Spleen (tissue), 13 donors: ENCODE measurements at places on chromosomes 2 and 18. TPM values are rescaled to one million over a fixed set of nuclear protein-coding genes. Genes with fewer than 3 reads are reported as not detected.

- DNase-seq = no peak
Observed at GRCh38 chr2:17614174-17614930, 73.9 kb downstream of the VSNL1 start.

DNA sequence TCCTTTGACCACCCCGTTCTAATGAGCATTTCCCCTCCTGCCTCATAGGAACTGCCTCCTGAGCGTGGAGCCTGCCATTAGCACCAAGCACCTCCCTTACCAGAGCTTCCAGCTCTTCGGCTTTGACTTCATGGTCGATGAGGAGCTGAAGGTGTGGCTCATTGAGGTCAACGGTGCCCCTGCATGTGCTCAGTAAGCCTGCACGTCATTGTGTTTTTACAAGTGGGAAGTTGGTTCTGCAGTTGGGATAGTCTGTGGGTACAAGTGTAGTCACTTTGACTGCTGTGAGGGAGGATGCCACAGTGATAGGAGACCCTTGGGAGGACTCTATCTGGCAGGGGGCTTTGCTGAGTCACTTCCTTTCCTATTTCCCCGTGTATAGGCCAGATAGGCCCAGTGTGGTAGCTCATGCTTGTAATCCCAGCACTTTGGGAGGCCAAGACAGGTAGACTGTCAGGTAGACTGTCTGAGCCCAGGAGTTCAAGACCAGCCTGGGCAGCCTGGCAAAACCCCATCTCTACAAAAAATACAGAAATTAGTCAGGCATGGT is 22.0 kb upstream of the POLR1B start:
- no peak for DNase-seq

GRCh38 chr18:43279015-43279744 is 1.9 kb upstream of the SYT4 start:
- no peak for DNase-seq

DNA sequence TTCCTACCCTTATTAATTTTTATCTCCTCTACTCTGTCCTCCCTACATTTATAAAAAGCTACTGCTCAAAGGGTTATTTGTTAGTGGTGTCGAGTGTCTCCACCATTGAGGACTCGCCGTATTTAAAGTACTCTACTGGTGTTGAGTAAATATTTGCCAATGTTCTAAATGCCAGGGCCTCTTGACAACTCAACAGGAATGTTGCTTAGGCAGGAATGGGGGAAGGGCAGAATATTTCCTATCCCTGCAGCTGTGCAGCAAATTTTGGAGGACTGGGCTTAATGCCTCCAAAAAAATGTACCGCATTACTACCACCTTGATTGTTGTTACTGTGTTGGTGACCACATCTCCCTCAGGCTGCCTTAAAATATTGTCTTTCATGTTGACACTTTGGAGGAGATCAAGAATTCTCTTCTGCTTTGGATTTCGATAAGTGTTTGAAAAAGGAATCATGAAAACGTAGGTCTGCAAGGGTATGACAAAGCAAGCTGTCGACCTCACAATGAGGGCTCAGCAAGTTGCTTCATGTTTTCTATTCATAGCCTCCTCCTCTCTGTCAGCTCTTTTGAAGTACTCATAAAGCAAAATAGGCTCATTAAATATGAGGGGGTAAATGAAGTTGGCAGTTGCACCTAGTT is 84.3 kb downstream of the EFEMP1 start:
- DNase-seq = no peak

GRCh38 chr2:198084156-198084555 is 279.8 kb downstream of the PLCL1 start:
- DNase-seq = no peak

GRCh38 chr2:10620481-10620880 is 69.3 kb downstream of the NOL10 start:
- DNase-seq = no peak

DNA sequence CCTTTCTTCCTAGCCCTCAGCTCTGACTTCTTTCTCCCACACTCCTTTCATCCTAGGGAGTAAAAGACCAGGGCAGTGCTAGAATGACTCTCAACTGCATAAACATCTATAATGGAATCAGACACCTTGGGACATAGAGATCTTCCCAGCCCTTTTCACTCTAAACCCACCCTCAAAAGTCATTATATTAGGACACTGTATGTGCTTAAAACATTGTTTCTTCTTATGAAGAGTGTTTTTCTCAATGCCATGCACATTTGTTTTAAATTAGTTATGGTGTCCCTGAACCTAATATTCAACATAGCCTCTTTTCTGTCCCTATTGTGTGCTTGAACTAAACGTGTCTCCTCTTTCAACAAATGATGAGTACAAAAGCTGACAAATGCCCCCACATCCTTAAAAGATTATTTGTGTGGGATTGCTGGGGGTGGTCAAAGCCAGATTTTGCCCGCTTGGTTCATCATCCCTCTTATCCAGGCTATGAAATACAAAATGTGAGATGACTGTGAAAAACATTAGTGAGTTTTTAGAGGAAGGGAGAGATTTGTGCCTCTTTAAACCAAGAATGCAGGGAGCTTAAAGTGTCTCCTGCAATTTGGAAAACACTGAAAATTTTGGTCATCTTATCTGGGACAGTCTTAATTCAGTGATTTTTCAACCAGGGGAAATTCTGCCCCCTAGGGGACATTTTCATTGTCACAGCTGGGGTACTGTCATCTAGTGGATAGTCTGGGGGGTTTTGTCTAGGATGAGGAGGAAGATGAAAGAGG is 29.0 kb downstream of the SERPINB5 start:
- no peak for DNase-seq

- DNase-seq = no peak
Observed at GRCh38 chr2:178512484-178512883, 32.2 kb downstream of the PLEKHA3 start.

GRCh38 chr2:241975593-241976284 is 106.2 kb downstream of the RTP5 start:
- peak; percentile 37 for DNase-seq

DNA sequence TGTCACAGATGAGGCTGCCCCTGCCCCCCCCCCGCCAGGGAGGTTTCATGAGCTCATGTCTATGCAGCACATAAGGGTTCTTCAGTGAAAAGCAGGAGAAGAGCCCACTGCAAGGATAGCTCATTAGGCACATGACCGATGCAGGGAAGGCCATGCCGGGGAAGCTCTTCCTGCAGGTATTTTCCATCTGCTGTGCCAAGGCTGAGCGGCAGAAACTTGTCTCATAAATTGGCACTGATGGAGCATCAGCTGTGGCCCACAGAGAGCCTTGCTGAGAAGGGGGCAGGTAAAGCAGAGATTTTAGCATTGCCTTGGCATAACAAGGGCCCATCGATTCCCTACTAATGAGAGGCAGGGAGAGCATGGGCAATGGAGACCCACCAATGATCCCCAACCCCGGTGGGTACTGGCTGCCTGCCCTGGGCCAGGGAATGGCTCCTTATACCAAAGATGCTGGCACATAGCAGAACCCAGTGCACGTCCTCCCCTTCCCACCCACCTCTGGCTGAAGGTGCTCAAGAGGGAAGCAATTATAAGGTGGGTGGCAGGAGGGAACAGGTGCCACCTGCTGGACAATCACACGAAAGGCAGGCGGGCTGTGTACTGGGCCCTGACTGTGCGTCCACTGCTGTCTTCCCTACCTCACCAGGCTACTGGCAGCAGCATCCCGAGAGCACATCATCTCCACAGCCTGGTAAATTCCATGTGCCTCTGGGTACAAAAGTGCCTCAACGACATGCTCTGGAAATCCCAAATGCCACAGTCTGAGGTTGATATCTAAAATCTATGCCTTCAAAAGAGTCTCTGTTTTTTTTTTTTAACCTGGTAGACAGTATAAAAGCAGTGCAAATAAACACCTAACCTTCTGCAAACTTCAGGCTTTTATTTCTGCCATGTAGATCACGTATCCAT is 41.4 kb downstream of the STEAP3 start:
- no peak for DNase-seq

WDR12 gene
- total RNA-seq = 22.7 TPM

PARD3B gene
- 17.1 TPM for total RNA-seq
